ENCODE measurements at places on chromosomes 12 and 14.

DNA sequence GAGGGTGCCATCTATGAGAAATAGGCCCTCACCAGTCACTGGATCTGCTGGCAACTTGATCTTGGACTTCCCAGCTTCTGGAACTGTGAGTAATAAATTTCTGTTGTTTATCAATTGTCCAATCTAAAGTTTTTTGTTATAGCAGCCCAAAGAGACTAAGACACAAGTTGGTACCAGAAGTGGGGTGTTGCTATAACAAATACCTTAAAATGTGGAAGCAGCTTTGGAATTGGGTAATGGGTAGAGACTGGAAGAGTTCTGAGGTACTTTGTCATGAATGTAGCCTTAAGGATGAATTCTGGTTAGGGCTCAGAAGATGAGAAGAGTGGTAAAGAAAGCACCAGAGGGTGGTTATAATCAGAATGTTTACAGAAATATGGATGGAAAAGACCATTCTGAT lies 21.5 kb downstream of the GMFB start:
- no peak for DNase-seq

DNA sequence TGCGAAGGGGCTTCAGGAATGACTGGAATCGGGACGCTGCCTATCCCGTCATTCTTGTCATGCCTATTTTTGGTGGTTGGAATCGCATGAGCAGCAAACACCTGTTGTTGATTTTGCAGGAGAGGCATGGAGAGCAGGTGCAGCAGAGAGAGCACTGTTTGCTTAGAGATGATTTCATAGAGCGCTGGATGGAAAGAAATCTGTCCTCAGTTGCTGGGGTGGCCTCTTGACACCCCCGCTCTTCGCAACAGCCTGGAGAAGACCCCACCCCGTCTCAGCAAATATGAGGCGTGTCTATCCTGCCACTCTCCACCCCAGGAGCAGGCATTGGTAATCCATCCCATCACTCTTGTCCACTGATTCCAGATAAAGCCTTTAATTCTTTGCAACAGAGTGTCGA lies 19.3 kb upstream of the NCOR2 start:
- no peak for DNase-seq

- DNase-seq = no peak
Observed at GRCh38 chr12:97912943-97913342, 450.3 kb downstream of the RMST start.

DNA sequence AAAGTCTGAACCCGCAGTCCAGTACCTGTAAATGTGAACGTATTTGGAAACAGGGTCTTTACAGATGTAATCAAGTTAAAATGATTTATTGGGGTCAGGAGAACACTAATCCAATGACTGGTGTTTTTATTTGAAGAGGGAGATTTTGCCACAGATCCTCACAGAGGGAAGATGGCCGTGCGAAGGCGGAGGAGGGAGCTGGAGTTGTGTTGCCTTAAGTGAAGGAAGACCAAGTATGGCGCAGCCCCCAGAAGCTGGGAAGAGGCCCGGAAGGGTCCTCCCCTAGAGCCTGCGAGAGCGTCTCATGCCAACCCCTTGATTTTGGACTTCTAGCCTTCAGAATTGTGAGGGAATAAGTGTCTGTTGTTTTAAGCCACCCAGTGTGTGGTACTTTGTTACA lies 102.8 kb upstream of the NUDT4 start:
- DNase-seq = no peak

DNA sequence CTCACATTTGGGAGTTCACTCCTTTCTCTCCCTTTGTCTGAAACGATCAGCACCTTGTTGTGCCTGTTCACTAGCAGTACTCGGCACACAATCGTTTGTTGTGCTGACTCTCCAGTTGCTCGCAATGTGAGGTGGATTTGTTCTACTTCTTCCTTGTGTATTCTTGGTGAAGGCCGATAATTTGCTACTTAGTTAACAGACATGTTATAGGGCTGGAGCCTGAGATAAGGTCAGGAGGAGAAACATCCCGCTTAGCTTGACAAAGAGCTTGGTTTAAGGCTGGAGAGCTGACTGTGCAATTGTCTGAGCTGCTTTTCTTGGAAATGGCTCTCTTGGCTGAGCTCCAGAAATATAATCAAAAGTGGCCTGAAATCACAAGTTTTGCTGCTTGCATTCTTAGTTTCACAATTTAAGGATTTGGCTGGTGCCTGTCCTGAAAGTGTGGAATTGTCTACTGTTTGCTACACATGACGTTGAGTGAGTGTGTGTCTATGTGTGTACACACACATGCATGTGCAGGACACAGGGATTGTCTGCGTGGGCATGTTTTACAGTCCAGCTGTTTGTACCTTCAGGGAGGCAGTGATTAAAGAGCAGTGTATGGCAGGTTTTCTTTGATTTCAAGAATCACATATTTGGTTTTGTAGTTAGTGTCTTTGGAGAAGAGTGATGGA lies 77.7 kb downstream of the ARF6 start:
- DNase-seq = peak; percentile 31

DNA sequence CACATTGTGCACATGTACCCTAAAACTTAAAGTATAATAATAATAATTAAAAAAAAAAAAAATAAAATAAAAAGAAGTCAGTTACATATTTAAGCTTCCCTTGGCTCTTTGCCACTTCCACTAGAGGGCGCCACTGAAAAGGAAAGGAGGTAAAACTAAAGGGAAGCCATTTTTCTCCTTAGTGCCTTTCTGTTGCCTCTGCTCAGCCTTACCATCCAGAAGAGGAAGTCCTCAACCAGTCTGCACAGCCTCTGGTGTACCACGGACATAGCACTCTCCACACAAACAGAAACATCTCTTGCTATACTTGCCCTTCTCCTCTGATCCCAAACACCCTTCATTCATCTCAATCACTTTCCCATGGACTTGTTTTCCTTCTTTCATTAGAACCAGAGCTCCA lies 169.0 kb upstream of the EEA1 start:
- peak; percentile 97 for DNase-seq

- no peak for DNase-seq
Observed at GRCh38 chr12:70151993-70152392, 91.2 kb upstream of the CNOT2 start.

DNA sequence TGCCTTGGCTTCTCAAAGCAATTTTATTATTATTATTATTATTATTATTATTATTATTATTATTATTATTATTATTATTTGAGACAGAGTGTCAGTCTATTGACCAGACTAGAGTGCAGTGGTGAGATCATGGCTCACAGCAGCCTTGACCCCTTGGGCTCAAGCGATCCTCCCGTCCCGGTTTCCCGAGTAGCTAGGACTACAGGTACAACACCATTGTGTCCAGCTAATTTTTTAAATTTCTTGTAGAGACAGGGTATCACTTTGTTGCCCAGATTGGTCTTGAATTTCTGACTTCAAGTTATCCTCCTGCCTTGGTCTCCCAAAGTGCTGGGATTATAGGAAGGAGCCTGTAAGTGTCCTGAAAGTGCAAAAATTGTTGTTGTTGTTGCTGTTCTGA lies 11.6 kb upstream of the AP4S1 start:
- no peak for DNase-seq

DNA sequence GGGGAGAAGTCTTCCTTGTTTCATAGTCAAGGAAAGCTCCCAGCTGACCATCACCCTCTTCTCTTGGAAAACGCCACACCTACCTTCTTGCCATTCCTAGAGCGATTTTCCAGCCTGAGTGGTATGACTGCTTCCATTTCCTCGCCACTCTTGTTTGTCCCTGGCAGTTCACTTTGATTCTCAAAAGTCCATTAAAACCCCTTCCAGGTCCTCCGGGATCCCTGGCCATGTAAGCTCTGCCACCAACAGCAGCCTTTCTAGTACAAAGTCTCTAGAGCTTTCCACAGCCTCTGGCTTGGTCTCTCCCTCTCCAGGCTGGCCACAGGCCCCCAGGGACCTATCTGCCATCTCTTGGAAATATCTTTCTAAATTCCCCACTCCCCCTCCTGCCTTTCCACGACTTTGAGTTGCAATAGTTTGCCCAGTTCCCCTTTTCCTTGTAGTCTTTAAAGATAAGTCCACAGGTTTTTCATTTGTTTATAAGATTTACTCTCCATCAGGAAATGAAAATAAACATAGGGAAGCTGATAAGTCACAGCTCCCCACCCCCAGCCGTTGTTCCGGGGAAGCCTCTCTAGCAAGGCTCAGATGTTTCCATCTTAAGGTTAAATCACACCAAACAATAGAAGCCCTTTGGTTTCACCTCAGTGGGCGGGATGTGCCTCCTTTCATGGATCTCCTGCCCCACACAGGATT lies 42.9 kb upstream of the SINHCAF start:
- peak; percentile 27 for DNase-seq

DNA sequence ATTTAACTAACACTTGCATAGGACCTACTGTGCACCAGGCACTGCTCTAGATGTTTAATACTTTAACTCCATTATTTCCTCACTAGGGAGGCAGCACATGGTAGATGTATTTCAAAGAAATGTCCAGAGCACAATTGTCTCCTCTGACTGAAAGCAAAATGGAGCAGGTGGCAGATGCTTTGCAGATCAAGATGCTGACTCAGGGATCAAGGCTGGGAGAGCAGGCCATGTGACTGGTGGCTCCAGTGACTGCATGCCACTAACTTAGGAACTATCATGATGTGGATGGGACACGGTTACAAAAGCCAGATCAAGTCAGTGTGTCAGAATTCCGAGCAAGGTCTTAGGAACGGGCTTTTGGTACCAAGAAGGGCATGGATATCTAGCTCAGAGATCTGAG lies 28.2 kb downstream of the SERPINA11 start:
- no peak for DNase-seq

GRCh38 chr12:78338054-78338785 lies 507.5 kb downstream of the NAV3 start:
- DNase-seq = no peak

GRCh38 chr12:7483343-7483742 lies 20.2 kb downstream of the CD163 start:
- DNase-seq = no peak

DNA sequence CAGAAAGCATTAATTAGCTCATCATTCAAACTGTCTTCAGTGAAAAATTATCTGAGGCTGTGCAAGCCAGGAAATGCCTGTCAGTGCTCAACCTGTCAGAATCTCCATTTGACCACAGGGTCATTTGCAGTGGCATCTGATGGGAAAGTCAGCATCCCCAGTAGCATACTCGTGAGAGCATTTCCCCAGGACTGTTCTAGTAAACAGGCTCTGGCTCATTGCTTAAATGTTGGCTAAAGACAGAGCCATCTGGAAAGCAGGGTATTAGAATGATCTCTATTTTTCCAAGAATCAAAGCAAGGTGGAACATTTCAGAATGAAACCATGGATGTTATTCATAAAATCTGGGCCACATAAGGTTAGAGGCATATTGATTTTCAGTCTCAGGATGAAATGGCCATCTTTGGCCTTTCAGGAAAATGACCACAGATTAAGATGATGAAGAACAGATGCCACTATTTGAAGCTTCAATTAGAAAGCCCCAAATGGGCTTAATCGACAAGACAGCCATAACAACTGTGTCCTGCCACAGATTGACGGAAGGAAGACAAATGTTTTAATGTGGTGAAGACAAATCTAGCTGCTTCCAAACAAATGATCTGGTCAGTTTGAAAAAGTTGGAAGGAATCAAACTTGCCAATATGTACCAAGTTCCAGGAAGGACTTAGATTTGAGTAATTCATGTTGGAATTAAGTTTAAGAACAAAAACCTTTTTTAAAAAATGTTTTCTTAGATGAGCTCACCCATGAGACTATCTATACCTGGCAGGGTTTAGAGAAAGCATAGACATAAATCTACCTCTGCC lies 94.0 kb upstream of the FAR2 start:
- DNase-seq = no peak

GRCh38 chr12:84785951-84786350 lies 126.6 kb downstream of the SLC6A15 start:
- DNase-seq = no peak

GRCh38 chr12:52566847-52567291 lies 6.8 kb downstream of the KRT74 start:
- no peak for DNase-seq

DNA sequence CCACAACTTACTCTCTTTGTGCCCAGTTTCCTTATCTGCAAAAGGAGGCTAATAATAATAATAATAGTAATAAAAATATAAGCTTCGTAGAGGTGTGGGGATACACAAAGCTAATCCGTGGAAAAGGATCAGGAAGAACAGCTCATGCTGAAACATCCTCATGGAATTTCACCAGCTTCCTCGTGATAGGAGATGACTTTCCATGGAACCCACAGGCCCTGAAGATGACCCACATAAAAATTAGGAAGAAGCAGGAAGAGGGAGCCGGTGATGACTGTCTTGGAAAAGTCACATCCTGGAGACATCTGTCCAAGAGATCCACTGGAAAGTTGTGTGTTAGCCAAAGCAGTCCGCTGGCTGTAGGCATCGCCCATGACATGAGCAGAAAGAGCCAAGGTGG lies 31.9 kb upstream of the FZD10 start:
- no peak for DNase-seq

DNA sequence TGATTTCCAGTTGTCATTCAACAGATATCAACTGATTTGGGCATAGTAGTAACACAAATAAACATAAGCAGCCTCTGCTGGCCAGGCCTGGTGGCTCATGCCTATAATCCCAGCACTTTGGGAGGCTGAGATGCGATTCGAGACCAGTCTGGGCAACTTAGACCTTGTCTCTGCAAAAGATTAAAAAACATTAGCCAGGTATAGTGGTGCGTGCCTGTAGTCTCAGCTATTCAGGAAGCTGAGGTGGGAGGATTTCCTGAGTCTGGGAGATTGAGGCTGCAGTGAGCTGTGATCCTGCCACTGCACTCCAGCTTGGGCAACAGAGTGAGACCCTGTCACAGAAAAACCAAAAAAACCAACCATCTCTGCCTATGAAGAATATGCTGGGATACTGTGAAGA lies 7.1 kb downstream of the METAP2 start:
- DNase-seq = no peak

DNA sequence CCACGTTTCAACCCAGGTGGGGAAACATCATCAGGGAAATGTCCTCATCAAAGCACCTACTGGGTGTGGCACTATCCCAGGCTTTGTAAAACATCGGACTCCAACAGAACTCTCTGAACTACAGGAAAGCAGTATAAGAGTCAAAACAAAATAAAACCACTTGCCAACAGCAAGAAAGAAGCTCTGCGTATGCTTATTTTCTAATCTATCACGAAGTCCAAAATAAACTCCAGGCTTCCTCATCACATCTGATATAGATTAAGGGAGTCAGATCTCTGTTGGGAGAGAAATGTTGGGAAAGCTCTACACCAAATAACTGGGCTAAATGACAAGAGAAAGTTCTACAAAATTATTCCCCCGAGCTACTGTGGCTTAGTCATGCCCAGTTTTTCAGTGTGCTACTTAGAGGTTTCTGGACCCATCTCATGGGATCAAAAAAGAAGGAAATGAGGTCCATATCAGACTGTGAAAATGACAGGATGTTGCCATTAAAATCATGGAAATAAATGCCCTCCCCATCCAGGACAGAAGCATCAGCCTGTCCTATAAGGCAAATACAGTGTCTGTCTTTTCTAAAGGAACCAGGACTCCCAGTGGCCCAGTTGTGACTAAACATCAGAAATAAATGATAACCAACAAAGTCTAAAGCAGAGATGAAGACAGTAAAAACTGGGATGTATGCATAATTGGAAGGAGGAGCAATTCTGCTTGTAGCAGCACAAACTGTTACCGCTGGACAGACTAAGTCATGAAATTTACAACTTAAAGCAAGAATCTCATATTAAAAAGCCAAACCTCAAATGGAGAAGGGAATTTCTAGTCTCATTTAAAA lies 149.5 kb downstream of the STXBP6 start:
- no peak for DNase-seq

GRCh38 chr14:30085943-30086342 lies 158.3 kb upstream of the PRKD1 start:
- no peak for DNase-seq

- DNase-seq = no peak
Observed at GRCh38 chr12:52587563-52587962, 13.7 kb downstream of the KRT72 start.

Measured in suppressor macrophage treated with lipopolysaccharide for 1 hour (primary cell).